ENCODE measurements at places on chromosomes 4 and X.
A peak's percentile ranks its signal among the peaks of the same experiment; 100 is the strongest.

- no peak for DNase-seq
Measured at GRCh38 chr4:159505266-159505975, 402.5 kb downstream of the RAPGEF2 start.

DNA sequence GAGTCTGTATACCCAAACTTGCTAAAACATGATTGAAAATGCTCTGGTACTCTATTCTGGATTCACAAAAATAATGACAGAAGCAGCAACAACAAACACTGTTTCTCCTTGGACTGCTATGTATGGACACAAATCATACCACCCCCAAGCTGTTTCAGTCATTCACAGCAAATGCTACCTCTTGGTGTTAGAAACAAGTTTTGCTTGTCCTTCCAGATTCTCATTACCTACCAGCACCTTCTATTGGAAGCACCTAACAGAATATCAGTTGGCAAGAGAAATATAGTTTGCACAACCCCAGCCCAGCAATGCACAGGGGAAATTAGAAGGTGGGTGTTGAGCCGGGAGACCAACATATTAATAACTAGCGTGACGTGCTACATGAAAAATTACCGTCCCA lies 1950.9 kb downstream of the C4orf33 start:
- DNase-seq, result no peak

DNA sequence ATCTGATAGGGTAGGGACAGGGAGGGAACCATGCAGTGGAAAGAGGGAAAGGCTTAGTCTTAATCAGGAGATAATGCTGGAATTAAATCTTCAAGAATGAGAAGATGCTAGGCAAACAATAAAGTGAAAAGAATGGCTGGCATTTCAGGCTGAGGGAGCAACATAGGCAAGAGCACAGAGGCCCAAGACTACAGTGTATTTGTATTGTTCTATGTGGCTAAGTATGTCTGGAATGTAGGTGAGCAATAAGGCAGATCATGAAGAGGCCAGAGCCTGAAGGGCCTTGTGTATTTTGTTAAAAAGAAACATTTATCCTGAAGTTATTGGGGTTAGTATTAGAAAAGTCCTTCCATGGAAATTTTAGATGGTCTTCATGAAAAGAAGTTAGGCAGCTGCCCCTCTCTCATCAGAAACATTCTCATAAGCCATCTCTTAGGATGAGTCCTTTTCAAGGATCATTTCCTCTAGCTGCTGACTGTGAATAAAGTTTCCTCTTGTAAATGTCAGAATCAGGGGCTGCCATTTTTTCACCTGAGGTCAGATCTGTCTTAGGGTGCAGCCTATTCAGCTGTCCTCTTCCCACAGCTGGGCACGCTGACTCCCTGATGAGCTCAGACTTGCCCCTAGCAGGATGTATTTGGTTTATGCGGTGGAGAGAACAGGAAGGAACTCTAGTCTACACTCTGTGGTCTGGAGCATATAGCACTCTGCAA lies 46.3 kb downstream of the ATP10D start:
- no peak for DNase-seq

DNA sequence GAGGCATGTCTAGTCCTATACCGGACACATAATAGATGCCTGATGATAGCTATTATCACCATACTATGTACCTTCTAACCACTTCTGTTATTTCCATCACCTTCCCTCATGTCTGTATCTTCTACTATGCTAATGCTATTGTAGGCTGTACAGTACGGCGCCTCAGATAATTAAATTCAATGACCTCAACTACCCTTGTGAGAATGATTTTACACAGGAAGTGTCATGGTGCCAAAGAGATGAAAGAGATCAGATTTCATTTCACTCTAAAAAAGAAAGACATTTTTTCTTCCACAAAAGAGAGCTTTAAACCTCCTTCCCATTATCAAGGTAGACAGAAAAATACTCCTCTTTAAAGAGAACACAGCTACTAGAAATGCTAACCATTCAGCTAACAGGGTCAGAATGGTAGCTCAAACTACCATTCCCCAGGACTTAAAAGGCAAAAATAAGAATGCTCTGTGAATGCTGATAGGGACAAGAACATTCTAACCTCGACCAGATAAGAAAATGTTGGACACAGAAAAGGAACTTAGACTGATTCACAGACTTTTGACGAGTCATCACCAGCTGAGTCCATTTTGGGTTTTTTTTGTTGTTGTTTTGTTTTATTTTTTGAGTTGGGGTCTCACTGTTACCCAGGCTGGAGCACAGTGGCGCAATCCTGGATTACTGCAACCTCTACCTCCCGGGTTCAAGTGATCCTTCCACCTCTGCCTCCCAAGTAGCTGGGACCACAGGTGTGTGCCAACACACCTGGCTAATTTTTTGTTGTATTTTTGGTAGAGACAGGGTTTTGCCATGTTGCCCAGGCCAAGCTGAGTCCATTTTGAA lies 99.2 kb upstream of the RAPGEF2 start:
- no peak for DNase-seq

DNA sequence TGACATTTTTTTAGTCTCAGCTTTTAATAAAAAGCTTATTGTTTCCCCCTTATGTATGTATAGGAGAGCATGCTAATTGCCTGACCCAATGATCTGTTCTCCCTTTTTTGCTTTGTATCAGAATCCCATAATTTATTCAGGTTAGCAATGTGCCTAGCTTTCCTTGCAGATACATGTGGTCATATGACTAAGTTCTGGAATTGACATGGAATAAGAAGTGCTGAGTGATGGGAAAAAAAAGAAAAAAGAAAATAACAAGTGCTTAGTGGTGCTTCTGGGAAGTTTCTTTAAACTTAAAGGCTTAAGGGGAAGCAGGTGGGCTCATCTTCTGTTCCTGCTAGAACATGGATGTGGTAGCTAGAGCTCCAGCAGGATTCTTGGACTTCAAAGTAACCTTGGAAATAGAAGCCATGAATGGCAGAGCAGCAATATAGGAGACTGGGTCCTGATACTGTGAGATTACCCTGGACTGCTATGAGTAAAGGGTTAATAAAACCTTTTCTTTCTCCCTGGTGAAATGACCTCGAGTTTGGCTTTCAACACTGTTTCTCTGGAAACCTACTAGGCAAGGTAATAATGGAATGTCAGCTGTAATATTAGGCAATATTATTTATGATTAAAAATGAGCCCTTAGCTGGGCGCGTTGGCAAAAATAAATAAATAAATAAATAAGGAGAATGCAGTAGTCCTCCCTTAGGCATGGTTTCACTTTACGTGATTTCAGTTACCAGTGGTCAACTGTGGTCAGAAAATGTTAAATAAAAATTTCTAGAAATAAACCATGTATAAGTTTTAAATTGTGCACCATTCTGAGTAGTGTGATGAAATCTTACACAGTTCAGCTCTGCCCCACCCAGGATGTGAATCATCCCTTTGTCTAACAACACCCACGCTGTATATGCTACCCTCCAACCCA lies 16.7 kb upstream of the RBM41 start:
- DNase-seq, result no peak

- no peak for DNase-seq
Measured at GRCh38 chrX:125236955-125237354, 82.7 kb upstream of the TEX13C start.

GRCh38 chr4:144666539-144667175 lies 20.7 kb downstream of the HHIP start:
- no peak for DNase-seq

GRCh38 chr4:27908356-27908755 lies 1047.7 kb downstream of the STIM2 start:
- DNase-seq, result no peak

DNA sequence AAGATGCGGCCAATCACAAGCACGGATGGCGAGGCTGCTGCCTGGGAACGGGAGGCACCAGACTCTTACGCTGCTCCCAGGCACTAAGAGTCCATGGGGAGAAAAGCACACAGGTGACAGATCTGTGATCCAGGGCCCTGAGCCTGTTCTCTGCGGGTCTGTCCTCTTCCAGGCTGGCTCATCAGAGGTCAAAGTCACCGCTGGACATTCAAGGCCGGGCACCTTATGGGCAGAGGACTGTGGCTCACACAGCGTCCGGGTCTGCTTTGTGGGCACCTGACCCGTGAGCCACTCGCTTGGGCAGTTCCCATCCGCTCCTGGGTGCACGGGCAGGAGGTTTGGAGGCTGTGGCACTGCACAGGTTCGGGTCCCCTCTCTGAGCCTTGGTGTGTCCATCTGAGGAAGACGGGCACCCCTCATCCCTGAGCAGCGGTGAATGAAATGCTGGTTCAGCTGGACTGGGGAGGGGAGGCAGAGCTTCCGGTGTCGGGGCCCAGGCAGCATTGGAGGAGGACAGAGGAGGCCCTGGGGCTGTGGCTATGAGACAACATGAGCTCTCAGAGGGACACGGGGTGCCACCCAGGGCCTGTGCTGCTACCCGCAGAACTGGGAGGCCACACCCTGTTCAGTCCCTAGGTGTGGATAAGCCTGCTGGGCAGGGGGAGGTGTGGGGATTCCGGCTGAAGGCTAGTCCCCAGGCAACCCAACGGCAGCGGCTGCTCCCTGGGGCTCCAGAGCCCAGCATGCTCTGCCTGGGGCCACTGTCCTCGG lies 61.2 kb upstream of the AFAP1 start:
- no peak for DNase-seq

DNA sequence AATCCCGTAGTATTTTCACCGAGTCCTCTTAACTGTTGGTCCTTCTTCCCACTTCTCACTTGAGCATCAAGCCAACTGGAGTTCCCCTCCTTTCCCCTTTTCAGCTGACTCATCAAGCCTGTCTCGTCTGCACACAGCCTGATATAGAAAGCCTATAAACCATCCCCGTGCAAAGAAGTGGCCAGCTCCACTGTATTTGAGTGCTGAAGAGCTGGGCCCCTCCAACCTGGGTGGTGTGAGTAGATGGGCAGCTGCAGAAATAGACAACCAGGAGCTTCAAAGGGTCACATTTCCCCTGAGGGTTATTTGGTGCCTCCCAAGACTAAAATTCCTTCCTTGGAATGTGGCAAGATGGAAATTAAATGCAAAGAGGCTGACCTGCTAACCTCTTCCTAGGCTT lies 199.7 kb downstream of the HS6ST2 start:
- no peak for DNase-seq

- DNase-seq, result no peak
Measured at GRCh38 chrX:1378306-1378759, 13.6 kb downstream of the SLC25A6 start.

DNA sequence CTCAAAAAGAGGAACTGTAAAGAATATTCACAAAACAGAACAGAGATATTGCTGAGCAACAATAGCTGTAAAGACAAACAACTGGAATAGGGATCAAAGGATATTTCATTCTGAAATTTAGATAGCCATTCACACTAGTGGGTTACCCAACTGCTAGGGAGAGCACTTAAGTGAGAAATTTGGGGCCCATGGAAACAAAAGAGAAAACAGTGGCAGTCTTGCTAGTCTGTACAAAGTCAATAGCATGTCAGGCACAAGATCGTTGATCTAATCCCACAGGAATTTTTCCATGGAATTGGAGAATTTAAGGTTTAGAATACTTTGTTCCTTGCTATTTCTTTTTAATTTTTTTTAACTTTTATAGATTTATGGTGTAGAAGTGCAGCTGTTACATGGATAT lies 467.0 kb downstream of the PCDH18 start:
- DNase-seq, result no peak

- peak; percentile 73 for DNase-seq
Measured at GRCh38 chr4:8315435-8316250, 46.1 kb downstream of the HTRA3 start.
